ENCODE measurements at places on chromosomes 2 and 18.

DNA sequence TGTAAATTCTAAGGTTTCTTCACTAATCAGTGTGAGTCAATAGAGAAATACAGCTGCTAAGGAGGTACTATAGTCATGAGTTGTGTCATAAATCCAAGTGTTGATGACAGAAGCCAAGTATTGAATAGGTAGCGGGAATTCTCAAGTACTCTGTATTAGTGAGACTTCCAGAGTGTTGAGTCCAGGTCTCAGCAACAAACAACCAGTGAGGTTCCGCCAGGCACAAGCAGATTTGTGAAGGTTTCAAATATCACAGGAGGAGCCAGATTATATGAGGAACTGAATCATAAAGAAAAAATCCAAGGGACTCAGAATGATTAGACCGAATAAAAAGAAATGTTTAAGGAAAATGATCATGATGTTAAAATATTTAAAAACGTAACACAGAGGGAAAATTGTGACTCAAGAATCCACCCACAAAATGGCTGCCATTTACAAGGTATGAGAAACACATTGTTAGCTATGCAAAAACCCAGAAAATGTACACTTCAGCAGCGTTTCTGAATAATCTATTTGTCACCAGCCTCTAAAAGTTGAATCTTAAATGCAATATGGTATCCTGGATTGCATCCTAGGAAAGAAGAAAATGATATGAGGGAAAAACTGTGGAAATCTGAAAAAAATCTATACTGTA is 27.3 kb upstream of the EVA1A start:
- DNase-seq: no peak

- no peak for DNase-seq
Measured at GRCh38 chr2:9738535-9739496, 104.5 kb upstream of the TAF1B start.

- DNase-seq: no peak
Measured at GRCh38 chr2:16760426-16760825, 94.8 kb upstream of the CYRIA start.

GRCh38 chr2:120064664-120065063 is 51.8 kb downstream of the EPB41L5 start:
- no peak for DNase-seq

GRCh38 chr2:16666449-16666801 is 791 bp upstream of the CYRIA start:
- no peak for DNase-seq

GRCh38 chr2:181554061-181554830 is 97.1 kb downstream of the ITGA4 start:
- DNase-seq: no peak

DNA sequence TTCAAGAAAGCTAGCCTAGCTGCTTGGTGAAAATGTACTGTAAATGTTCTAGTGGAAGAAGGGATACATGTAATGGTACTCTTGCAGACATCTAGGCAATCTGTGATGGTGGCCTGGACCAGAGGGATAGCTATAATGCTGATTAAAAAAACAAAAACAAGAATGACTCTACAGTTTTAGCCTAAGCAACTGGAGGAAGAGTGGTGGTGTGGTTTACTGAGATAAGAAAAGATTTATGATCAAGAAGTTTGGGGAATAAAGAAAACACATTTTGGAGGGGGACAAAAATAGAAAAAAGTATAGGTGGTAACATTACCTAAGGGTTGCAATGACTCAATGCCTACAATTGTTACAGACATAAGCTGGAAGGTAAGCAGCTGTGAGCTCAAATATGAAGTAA is 1080.7 kb upstream of the CELF4 start:
- DNase-seq: no peak

DNA sequence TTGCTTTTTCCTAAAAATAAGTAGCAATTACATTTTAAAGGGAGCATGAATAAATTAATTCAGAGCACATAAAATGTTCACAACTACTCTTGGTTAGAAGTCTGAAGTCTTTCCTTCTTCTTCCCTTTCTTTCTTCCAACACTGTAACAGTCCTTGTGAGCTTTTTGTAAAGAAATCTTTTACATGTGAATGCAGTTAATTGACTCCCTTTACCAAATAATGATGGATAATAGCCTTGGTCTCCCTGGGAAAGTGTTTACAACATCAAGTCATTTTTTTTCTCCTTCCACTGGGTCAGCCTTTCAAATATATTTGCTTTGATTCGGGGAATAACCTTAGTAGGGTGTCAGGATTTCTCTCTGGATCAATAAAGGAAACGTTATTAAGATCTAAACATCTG is 39.1 kb downstream of the CALCRL start:
- DNase-seq: no peak

GRCh38 chr2:29597035-29597434 is 324.4 kb downstream of the ALK start:
- no peak for DNase-seq
